Mesothelial cell of epicardium (in vitro differentiated cells): ENCODE measurements at places on chromosomes 12 and 14. TPM values are rescaled to one million over a fixed set of nuclear protein-coding genes. Genes with fewer than 3 reads are reported as not detected.

GRCh38 chr14:68486809-68487208 lies 306.1 kb downstream of the ZFP36L1 start:
- H3K36me3 ChIP-seq: no peaks in the 10 kb centered on the region
- no peak for DNase-seq
- peaks cover 48% of the 10 kb centered on the region for H3K4me1 ChIP-seq
- H3K4me3 ChIP-seq: no peak overlapping the region
- no peak overlapping the region for H3K27ac ChIP-seq

DNA sequence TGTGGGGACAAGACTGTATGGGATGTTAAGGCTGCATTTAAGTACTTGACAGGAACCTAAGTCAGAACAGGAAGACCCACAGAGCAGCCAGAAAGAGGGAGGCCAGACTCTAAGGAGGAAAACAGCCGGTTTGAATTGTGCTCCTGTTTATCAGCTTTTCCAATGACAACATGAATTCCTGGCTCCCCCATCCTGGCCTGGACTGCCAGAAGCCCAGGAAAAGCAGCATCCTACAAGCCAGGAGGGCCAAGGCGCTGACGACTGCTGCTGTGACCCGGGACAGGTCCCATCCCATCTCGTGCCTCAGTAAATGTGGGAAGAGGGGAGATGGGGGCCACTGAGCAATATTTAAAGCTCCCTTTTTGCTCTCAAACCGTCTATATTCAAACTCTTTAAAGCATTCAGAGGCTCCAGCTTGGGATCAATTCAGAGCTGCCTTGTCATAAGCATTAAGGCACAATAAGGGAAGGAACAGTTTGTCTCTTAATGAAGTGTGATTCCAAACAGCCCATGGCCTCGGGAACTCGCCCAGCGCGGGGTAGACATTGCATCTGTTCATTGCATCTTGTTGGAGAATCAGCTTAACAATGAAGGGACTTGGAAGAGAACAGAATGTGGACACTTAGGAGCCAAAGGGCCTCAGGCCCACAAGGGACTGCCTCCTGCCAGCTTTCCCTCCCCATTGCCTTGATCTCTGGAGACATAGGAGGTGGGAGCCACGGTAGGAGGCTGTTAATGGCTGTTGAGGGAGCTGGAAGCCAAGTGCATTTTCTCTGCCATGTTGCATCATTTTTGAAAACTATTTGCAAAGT lies 49.6 kb downstream of the CMKLR1 start:
- no peaks in the 10 kb centered on the region for H3K36me3 ChIP-seq
- no peak overlapping the region for H3K27ac ChIP-seq
- H3K4me1 ChIP-seq: no peaks in the 10 kb centered on the region
- H3K27me3 ChIP-seq: peaks cover 61% of the 10 kb centered on the region

CNTN1 gene
- 17.8 to 22.4 TPM (median 20.7 TPM) in 3 replicates for total RNA-seq

PGAM5 gene
- 23.5 to 26.6 TPM (median 24.5 TPM) in 3 replicates for total RNA-seq

AQP6 gene
- total RNA-seq: 0.11 to 0.16 TPM (median 0.11 TPM) in 3 replicates

ENDOU gene
- 0.11 to 0.51 TPM (median 0.29 TPM) in 3 replicates for total RNA-seq

SDR9C7 gene
- 0.20 to 0.40 TPM (median 0.29 TPM) in 3 replicates for total RNA-seq
